ENCODE measurements at places on chromosomes 16 and 17.

DNA sequence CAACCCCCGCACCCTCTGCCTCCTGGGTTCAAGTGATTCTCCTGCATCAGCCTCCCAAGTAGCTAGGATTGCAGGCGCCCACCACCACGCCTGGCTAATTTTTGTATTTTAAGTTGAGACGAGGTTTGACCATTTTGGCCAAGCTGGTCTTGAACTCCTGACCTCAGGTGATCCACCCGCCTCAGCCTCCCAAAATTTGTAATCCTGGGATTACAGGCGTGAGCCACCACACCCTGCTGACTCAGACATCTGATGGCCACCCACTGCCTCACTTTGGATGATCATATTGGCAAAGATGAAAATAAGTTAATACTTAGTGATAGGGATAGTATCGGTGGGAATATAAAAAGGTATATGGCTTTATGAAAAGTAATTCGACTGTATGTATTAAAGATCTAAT, 55.9 kb downstream of the GRB2 start:
- DNase-seq = no peak

- no peak for DNase-seq
Observed at GRCh38 chr17:57572062-57572461, 173.0 kb downstream of the CCDC182 start.

GRCh38 chr17:10628756-10629155, 28.4 kb downstream of the MYH3 start:
- peak; percentile 20 for DNase-seq

GRCh38 chr17:48506246-48506645, 24.6 kb downstream of the HOXB1 start:
- no peak for DNase-seq

DNA sequence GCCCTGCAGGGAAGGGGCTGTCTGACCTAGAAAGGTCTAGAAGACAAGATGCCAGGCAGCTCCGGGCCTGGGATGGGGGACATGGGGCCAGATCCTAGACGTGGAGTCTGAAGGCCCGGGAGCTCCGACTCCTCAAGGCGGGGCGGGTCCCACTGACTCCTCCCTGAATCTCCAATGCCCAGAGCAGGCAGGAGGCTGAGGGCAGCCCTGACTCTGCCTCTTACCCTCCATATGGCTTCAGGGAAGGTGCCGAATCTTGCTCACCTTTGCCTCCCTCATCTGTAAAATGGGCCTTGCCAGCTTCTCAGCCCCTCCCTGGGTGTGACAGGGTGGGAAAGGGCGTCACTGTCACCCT, 14.8 kb downstream of the VASN start:
- no peak for DNase-seq

DNA sequence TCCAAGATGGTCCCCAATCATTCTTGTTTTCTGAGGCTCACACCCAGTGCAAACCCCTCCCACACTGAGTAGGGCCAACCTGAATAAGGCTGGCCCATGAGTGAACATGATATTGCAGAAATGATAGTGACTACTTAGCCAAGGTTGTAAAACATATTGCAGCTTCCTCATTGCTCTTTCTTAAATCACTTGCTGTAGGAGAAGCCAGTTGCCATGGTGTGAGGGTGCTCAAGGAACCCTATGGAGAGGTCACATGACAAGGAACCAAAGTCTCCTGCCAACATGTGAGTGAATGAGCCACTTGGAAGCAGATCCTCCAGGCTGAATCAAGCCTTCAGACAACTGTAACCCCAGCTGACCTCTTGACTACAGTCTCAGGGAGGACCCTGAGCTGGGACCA, 191.4 kb downstream of the RGS9 start:
- DNase-seq = no peak

DNA sequence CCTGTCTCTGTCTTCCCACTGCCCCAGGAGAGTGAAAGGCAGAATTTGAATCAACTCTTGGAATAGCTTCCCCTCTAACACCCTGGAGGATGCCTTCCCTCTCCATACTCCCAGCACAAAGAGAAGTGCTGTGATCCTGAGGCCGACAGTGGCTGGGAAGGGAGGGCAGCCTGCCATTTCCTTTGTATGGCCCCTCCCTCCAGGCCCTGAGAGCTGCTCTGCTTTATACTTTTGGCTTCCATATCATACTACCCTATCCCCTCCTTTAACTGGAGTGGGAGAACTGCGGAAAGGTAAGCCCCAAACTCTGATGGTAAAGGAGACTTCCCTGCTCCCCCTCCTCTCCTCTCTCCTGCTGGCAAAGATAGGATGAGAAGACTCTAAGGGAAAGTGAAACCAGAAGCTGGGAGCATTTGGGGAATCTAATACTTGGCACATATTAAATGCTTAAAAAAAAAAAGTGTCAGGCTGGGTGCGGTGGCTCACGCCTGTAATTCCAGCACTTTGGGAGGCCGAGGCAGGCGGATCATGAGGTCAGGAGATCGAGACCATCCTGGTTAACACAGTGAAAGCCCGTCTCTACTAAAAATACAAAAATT, 4.1 kb upstream of the MED24 start:
- DNase-seq = no peak

GRCh38 chr16:56866955-56867830, 2.2 kb downstream of the SLC12A3 start:
- peak; percentile 66 for DNase-seq

DNA sequence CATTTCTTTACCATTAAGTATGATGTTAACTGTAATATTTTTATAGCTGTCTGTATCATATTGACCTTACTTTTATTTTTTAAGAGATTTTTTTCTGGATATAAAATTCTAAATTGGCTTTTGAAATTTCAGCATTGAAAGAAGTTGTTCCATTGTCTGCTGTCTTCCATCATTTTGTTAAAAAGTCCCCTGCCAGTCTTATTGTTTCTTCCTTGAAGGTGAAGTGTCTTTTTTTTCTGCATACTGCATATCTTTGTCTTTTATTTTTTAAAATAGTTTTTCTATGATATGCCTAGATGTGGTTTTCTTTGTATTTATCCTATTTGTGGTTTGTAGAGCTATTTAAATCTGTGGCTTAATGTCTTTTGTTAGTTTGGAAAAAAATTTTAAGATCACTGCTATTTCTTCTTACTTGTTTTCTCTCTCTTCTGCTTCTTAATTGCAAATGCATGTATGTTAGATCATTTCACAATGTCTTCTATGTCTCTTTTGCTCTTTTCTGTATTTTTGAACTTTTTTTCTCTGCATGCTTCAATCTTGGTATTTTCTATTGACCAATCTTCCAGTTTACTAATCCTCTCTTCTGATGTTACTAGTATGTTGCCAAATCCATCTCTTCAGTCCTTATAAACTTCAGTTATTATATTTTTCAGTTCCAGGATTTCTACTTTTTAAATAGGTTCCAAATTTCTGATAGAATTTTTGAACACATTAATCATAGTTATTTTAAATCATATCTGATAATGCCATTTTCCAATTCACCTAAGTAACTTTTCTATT, 20.2 kb downstream of the IL21R start:
- no peak for DNase-seq

GRCh38 chr17:61784510-61784909, 78.8 kb downstream of the BRIP1 start:
- DNase-seq = no peak

- peak; percentile 27 for DNase-seq
Observed at GRCh38 chr17:74417178-74418045, 14.5 kb upstream of the GPRC5C start.

DNA sequence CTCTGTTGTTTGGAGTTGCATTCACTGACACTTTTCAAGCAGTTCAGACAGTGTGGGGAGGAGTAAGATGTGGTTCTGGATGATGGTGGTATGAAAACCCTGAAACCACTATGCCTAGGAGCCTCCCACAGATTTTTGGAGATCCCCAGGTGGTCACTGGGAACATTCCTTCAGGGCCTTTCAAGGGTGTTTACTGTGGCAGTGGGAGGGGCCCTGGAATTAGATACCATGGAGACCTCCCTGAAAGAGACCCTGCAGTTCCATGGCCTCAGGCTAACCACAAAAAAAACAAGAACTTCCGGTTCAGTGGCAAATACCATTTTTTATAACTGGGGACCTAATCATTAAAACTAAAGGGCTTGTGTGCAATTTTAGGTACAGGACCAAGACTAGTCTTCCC, 79.9 kb downstream of the TMEM100 start:
- DNase-seq = no peak

DNA sequence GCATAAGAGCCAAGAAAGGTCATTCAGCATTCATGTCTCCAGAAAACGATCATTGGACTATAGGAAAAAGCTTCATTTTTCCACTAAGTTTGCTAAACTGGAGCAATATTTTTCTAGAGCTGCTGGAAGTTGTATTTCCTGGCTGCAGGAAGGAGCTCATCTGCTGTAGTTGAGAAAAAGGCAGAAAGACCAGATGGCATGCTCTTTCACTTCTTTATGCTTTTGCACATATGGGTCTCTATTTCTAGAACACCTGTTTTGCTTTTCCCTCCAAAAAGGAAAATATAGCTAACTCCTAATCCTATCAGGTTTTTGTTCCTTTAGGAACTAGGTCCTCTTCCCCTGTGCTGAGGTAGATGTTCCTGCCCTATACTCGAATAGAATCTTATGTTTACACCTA, 61.9 kb upstream of the HLF start:
- no peak for DNase-seq

DNA sequence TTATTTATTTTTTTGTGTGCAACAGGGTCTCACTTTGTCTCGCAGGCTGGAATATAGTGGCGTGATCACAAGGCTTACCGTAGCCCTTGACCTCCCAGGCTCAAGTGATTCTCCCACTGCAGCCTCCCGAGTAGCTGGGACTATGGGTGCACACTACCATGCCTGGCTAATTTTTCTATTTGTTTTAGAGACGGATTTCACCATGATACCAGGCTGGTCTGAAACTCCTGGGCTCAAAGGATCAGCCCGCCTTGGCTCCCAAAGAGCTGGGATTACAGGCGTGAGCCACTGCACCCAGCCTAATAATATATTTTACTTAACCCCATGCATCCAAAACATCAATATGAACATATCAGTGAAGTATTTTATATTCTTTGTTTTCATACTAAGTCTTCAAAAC, 2.0 kb downstream of the CCDC200 start:
- no peak for DNase-seq

GRCh38 chr17:81733507-81734404, 21.7 kb downstream of the SLC25A10 start:
- peak; percentile 82 for DNase-seq

DNA sequence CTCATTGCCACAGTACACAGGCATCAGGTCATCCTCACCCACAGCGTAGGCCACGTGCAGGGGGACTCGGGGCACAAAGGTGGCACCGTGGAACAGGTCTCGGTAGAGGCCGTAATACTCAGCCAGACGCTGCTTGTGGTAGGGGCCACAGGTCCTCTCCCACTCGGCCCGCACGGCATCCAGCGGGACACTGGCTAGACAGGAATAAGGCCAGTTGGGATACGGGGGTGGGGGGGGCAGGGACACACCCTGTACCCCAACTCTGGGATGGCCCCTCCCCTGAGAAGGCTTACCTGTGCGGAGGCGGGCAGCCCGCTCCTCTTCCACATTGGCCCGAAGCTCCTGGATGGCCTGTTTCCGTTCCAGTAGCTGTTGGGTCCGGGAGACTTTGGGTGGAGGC, 3.0 kb downstream of the MRPL38 start:
- no peak for DNase-seq

DNA sequence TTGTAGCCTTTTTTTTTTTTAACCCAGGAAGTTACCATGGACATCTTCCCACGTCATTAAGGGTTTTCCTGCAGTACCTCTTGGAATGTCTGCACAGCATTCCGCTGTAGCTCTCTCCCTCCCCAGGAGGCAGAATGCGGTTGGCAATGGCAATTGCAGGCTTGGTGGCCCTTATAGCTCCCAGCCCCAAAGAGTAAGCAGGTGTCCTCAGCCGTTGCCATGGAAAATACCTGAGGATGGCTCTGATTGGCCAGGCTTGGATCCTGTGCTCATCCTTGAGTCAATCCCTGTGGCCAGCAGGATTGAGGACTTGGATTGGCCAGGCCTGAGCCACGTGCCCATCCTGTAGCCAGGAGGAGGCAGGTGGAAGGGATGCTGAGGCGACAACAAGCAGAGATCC, 15.5 kb upstream of the TIMP2 start:
- DNase-seq = no peak
